ENCODE measurements at places on chromosomes 5 and 9.

- no peak for DNase-seq
These were observed 630.9 kb downstream of the IRX1 start for GRCh38 chr5:4226565-4226964.

- no peak for DNase-seq
These were observed 53.9 kb downstream of the TTLL11 start for GRCh38 chr9:122039234-122039633.

GRCh38 chr5:116559239-116559638 lies 15.4 kb downstream of the SEMA6A start:
- no peak for DNase-seq

- DNase-seq, result no peak
These were observed 103.4 kb upstream of the DMRTA1 start for GRCh38 chr9:22343218-22343611.

DNA sequence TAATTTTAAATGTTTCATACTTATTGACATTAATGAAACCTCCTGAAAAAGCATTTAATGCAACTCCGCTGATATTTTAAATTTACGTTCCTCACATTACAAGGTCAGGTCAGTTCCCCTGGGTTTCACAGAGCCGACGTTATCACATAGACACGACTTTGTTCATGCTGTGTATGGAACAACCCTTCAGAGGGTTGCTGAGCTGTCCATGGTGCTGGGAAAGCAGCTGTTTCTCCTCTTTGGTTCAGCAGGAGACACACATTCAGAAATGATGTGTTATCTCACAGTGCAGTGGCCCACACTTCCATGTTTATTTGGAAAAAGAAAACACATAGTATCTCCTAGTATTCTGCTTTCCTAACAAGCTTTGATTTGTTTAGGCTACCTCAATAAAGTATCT lies 53.5 kb downstream of the PPP2R2B start:
- DNase-seq, result peak; percentile 36

DNA sequence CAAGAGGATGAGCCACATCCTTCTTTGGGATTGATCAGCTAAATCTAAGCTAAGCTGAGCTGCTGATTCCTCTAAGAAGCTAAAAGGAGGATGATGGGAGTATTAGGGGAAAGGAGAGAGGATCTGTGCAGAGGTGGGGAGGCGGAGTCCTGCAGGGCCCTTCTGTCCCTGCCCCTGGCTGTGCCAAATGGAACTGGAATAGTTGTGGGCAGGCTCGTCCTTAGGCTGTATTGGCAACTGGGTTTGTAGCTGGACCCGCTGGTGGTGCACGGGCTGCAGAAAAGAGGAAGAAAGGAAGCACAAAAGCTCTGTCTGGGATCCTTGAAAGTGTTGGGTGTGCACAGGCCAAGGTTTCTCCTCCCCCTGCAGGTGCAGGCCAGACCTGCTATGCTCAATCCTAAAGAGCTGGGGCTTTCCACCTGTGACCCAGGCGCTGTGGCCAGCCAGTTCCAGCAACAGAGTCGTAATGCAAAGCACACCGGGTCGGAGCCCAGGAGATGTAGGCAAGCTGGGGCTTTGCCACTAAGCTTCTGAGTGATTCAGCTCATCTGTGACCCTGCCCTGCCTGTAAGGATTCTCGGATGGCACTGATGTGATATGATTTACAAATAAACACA lies 9.8 kb downstream of the CLTB start:
- DNase-seq, result peak; percentile 31

DNA sequence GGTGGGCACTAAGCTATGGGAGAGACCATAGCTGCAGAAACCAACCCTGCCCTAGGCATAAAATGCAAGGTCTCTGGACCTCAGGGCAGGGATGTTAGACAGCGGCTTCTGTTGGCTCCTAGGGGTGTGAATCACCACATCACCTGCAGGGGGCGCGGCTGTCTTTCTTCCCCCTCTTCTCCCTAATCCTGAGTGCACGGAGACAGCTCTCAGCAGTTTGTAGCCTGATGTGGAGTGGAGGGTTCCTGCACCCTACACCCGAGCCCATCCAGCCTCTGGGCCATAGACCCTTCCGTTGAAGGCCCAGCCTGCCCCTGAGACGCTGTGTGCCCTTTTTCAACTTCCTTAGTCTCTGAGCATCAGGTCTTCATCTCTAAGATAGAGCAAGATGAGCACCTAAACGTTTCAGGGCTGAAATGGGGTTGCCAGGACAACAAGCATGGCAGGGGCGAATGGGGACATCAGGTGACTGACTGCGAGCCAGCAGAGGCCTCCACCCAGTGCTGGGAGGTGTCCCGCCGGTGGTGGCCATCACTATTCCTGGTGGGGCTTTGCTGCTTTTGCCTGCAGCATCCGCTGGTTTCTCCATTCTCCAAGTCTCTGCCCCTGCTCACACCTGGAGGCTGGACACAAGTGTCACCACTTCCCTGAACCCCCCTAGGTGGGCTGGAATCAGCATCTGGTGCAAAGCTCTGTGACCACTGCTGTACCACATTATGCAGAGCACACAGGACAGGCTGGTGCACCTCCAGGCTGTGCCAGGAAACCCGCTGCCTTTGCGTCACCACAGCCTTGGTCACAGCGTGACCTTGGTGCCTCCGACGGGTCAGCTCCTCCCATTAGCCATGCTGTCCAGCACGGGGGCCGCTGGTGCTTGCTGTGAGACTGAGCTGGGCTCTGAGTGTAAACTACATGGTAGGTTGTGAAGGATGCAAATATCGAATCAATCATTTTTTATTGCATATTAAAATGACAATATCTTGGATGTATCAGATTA lies 2.5 kb upstream of the SEC16A start:
- DNase-seq, result peak; percentile 64

- DNase-seq, result no peak
These were observed 24.4 kb upstream of the PRDM12 start for GRCh38 chr9:130639866-130640555.

- DNase-seq, result no peak
These were observed at the start of gene SLC27A6 for GRCh38 chr5:128965011-128965637. Gene SLC27A6, plus strand, starts transcription at chr5:128965488. Its CDS starts 650 bp downstream, at chr5:128966138.

DNA sequence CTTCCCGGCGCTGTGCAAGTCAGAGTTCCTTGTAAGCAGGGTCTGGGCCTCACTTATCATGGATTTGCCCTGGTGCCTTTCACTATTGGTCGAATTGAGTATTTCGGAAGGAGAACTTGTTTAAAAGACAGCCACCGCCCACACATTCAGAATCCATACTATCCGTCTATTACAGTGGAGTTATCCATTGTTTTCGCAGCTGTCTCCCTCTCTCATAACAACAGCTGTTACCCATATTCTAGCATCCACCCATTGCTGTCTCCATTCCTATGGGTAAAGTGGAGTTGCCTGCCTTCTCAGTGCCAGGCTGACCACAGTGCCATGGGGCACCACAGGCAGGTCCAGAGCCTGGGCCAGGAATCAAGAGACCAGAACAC lies 20.2 kb downstream of the FAXDC2 start:
- DNase-seq, result no peak

DNA sequence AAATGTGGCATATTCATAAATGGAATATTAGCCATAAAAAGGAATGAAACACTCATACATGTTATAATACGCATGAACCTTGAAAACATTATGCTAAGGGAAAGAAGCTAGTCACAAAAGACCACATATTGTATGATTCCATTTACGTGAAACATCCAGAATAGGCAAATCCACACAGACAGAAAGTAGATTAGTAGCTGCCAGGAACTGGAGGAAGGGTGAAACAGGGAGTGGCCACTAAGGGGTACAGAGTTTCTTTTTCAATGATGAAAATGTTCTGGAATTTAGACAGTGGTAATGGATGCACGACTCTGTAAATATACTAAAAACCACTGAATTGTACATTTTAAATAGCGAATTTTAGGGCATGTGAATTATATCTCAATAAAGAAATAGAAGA lies 39.4 kb downstream of the STRBP start:
- no peak for DNase-seq

- peak; percentile 61 for DNase-seq
These were observed 44.5 kb downstream of the TRIO start for GRCh38 chr5:14187660-14188059.

DNA sequence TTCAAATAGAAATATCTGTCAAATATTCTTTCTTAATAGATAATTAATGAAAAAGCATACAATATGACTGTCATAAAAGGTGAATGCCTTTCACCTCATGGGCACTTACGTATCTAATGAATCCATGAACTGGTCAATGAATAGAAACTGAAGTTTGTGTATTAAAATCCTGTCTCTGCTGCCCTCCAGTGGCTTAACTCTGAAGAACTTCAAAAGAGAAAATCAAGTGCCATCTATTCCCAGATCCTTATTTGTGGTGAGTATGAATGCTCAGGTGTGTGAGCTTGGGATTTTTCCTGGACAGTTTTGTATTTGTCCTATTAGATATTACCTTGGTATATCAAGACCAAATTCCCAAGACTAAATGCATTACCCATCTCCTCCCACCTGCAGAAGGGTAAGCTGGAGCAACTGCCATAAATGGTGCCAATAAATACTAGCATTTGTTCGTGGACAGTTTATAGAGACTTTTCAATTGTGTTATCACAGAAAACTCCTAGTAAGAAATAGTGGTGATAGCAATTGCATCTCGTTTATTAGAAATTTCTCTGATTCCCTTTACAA lies 44.0 kb upstream of the SVEP1 start:
- DNase-seq, result peak; percentile 79

GRCh38 chr5:180049185-180049548 lies 22.4 kb downstream of the RNF130 start:
- no peak for DNase-seq

DNA sequence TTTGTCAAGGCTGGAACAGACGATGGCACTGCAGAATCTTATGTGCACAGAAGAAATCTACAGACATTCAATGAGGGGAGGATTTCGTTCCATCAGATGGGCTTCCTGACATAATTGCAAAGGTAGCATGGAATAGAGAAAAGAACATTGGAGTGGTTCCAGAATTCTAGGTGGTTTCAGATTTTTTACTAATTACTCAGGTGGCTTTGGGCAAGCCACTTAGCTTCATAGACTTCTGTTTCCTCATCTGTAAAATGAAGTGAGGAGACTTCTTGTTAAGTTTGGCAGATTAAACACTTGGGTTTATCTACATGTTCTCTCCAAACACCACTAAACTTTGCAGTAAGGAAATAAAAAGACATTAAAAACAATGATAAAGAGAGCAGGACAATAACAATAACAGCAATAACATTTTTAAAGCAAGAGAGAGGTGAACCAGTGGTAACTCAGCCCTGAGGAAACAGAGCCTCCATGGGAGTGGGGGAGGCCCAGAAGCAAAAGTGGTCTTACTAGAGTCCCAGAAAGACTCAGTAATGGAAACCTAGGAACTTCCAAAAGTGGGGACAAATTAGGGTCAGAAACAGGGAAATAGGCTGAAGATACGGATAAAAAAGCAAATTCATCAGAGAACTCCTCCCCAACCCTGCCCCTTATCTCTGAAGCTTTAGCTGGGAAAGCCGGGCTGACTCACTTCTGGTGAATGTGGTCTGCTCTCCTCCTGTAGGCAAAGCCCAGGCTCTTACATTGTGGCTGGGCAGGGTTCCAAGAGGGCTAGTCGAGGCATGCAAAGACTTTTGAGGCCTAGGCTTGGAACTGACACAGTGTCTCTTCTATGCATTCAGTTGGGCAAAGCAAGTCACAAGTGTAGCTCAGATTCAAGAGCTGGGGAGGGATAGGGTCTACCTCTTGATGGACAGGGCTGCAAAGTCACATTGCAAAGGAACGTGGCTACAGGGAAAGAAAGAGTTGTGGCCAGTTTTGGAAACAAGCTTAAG lies 11.8 kb upstream of the ACTBL2 start:
- DNase-seq, result peak; percentile 86

DNA sequence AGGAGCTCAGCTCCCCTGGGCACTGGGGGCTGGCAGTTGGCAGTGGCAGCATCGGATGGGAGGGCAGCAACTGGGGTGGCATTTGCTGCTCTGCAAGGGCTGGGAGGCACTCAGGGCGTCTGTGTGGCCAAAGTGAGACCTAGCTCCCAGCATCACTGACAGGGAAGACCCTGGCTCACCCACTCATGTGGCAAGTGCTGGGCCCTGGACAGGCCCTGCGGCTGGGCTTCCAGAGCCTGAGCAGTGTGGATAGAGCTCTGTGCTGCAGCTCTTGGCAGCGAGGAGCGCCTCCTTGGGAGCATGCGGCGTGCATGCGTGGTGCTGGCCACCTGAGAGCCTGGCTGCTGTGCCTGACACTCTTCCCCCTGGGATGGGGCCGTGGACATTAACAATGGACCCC lies 10.2 kb downstream of the CEP72 start:
- DNase-seq, result no peak

DNA sequence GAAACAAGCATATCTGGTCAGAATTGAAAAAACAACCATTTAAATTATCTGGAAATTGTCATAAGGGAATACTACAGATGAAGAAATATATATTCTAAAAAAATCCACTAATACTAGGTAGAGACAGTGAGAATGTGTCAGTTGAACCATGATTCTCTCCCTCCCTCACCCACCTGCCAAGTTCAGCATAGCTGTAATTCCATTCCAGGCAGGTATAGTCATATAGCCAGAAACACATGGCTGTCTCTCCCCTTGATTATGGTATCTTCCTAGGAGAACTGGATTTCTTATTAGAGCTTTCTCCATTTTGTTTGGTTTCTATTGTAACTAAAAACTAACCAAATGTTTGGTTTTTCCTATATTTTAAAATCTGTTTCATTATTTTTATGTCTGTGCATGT lies 509.2 kb downstream of the CDH10 start:
- DNase-seq, result peak; percentile 14

GRCh38 chr9:136939996-136940525 lies 4.5 kb downstream of the FBXW5 start:
- no peak for DNase-seq

- no peak for DNase-seq
These were observed 88.5 kb upstream of the ATG10 start for GRCh38 chr5:81883371-81883770.

- peak; percentile 81 for DNase-seq
These were observed 1269.2 kb downstream of the EFNA5 start for GRCh38 chr5:106401561-106401960.

DNA sequence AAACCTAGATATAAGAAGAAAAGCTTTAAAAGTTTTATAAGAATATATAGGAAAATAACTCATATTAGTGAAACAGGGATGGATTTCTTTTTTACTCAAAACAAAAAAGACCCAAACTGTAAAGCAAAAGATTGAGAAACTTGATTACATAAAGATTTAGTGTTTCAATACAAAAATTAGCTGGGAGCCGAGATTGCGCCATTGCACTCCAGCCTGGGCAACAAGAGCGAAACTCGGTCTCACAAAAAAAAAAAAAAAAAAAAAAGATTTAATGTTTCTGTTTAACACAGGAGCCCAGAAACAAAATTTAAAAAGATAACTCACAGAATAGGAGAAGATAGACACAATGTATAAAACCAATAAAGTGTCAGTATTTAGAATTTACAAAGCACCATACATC lies 45.2 kb downstream of the CDC14B start:
- no peak for DNase-seq
